ENCODE measurements at places on chromosomes 16 and 17.

DNA sequence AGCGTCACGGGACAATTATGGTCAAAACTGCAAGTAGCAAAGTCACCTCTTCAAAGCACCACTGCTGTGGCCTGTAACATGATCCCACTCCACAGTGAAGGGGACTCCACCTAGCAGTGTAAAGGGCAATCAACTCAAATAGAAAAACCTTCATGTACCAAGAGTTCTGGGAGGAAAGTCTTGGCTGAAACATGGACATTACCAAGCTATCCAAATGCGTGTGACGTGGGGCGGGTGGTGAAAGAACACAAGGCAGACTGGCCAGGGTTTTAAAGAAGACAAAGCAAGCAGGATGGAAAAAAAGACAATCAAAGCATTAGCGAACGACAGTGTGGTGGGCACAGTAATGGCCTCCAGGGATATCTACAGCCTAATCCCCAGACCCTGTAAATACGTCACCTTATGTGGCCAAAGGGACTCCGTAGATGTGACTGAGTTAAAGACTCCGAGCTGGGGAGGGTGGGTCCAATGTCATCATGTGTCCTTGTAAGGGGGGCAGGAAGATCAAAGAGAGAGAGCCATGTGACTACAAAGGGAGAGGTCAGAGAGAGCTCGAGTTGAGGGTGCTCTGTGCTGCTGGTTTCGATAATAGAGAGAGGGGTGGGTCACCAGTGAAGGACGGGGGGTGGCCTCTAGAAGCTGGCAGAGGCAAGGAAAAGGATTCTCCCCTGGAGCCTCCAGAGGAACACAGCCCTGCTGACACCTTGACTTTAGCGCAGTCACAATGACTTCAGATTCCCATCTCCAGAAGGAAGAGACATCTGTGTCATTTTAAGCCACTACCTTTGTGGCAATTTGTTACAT is 6.0 kb downstream of the HSDL1 start:
- no peak for DNase-seq

- no peak for DNase-seq
Observed at GRCh38 chr16:16992975-16993765, 477.6 kb downstream of the XYLT1 start.

DNA sequence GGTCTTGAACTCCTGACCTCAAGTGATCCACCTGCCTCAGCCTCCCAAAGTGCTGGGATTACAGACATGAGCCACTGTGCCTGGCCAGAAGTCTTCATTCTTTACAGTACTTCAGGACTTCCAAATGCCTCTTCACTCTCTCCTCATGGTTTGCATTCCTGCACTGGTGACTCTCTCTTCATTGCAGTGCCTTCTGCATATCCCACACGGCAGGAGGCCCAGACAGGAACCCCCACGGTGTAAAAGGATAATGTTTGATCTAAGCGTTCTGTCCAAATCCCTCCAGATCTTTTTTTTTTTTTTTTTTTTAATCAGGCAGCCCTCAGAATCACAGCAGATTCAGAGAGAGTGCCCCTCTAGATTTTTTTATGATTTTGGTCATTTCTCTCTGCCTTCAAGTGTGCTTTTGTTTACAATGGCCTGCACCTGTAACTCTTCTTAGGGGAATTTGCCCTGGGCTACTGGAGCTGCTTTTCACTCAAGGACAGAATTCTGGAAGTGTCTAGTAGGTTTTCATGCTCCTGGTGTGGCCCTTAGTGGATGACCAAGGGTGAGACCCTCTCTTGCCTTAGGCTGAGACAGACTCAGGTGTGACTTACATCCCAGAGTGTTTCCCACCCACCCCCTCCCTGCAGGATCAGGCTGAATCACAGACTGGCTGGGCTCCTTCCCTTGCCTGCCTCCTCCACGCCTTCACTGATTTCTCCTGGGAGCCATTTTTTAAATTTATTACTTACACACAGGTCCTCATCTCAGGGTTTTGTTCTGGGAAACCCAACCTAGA is 19.8 kb upstream of the NF1 start:
- no peak for DNase-seq

GRCh38 chr17:19248928-19249574 is 11.9 kb downstream of the EPN2 start:
- no peak for DNase-seq

- no peak for DNase-seq
Observed at GRCh38 chr17:55341432-55341831, 76.7 kb downstream of the HLF start.

DNA sequence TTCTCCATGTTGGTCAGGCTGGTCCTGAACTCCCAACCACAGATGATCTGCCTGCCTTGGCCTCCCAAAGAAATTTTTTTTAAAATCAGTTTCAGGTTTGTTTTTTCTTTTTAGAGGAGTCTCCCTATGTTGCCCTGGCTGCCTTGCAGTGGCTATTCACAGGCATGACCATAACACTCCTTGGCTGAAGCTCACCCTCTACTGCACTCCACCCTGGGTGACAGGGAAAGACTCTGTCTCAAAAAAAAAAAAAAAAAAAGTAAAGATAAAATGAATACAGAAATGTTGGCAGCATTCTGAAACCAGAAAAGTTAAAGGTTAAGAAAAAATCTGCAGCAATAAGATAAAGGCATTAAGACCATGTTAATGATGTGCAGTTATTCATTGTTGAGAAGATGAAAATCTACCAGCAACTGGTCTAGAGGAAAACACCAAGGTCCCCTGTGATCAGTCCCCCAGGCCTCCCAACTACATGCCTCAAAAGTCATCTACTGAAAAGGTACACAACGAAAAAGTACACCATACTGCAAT is 15.1 kb downstream of the YWHAE start:
- DNase-seq: no peak
